SK-N-MC (cell line): ENCODE measurements at places on chromosomes 2 and 18.
A peak's percentile ranks its signal among the peaks of the same experiment; 100 is the strongest.

DNA sequence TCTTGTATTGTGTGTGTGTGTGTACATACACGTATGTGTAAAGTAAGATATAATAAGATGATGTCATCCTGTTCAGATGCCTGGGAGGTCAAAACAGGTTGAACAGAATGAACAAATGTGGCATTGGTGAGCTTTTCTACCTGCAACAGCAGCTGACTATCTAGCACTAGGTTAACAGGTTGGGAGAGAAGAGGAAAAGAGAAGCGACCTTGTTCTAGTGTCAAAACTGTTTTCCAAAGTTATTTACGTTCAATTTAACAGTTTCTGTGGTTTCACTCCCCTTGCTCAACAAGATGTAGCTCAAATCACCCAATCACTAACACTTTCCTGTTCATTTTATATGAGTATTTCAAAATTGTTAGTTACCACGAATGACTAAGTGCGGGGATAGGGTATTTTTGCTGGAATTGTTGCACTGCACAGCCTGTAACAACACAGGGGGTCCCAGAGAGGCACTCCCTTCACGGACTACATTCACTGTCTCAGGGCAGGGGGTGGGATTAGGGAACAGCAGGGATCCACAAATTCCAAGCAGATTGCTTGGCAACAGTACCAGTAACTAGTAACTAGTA lies 67.5 kb upstream of the DTNB start:
- peak; percentile 73 for DNase-seq

- no peak for DNase-seq
These were observed 26.0 kb downstream of the SH3YL1 start for GRCh38 chr2:237878-238277.

DNA sequence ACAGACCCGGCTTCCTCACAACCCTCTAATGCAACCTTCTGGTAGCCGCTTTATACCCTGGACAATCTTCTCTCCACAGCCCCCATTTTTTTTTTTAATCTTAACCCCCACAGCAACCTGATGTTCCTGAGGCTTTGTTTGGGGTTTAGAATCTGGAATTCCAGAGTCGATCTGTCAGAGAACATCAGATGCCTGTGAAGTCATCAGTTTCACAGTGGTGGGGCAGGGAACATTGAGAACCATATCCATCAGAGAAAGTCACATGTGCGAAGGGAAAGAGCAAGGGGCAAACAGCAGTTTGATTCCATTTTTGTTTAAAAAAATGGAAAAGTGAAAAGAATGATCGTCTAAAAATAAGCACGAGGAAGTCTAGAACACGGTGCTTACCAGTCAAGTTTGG lies 20.6 kb downstream of the NPAS2 start:
- DNase-seq, result no peak

- DNase-seq, result no peak
These were observed 453.4 kb downstream of the BCL11A start for GRCh38 chr2:60100034-60100433.

GRCh38 chr18:6731222-6731596 lies 1.7 kb downstream of the ARHGAP28 start:
- no peak for DNase-seq

DNA sequence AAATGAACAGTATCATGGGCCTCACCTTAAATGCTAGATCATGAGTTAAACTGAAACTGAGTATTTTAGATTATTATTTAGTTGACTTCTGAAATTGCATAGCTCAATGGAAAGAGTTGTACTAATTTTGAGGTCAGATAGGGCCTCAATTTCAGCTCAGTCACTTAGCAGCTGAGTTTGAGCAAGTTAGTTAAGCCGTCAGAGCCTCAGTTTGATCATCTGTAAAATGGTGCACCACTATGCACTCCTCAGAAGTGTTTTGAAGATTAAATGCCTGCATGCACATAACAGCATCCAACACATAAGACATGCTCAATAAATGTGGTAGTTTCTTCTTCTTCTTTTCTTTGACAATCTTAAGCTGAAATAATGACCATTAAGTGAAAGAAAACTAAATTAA lies 38.2 kb upstream of the ASNSD1 start:
- DNase-seq, result no peak

- DNase-seq, result no peak
These were observed 58.6 kb downstream of the KCNG2 start for GRCh38 chr18:79856119-79857007.

GRCh38 chr18:12030670-12031069 lies 49.4 kb downstream of the IMPA2 start:
- DNase-seq, result no peak

- no peak for DNase-seq
These were observed 53.3 kb upstream of the SLC5A7 start for GRCh38 chr2:107932979-107933378.

DNA sequence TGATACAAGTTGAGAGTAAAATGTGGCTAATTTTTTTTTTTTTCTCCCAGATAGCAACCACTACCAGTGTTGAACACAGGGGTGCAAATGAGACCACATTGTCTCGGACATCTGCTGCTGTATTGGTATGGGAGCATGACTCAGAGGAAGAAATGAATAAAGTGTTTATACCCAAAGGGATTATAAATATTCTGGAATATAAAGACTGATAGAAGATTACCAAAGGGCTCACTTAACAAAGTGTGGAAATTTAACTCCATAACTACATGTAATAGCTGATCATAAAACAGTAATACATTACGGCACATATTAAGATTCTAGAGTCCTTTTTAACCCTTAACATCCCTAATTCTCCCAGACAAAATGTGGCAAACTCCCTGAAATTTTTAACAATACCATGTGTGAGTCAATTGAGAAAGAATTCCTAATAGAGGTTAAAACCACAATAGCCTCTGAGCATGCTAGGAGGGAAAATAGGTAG lies 1023.0 kb upstream of the ACVR2A start:
- DNase-seq, result no peak

- DNase-seq, result no peak
These were observed 181.9 kb downstream of the MREG start for GRCh38 chr2:215831296-215831913.

DNA sequence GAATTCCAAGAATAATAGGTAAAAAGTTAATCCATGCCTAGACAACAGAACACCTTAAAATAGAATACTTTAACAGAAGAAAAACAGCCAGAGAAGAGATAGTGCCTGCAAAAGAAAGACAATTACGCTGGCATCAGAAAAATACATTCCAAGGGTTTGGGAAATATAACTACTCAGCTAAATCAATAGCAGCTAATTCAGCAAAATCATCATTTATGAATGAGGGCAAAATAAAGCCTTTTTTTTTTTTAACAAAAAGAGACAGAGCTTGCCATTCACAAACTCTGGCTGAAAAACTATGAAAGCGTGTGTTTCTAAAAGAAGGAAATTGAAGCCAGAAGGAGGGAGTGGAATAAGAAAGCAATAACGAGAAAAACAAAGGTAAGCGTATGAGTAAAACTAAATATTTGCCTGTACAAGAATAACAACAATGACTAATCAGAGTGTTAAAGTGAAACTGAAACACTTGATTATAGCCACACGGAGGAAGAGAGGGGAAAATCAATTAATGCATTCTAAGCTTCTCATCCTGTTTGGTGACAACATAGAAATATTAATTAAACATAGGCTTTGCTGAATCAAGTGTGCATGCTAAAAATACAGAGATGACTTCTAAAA lies 90.2 kb downstream of the EHD3 start:
- no peak for DNase-seq

GRCh38 chr2:11550302-11550701 lies 16.5 kb downstream of the GREB1 start:
- DNase-seq, result no peak

DNA sequence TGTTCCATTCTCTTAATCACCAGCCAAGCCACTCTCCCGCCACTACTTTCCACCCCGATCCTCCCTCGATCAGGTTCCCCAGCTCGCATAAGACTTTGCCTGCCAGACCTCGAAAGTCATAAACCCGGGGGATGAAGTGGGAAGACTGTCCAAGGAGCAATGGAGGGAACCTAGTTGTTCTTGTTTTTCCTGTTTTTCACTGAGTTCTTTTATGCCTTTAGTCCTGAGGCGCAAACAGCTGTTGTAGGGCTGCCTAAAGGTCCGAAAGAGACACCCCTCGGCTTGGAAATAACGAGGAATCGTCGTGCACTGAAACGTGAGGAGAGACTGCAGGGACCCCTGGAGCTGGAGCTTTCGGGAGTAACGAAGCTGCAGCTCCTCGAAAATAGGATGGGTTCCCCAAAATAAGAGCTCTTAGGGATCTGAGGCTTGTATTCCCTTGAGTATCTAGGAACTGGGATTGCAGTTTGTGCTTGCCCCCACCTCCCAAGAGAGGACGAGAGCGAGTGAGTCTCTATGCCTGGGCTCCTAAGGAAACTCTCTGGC lies 1.7 kb upstream of the HOXD12 start:
- no peak for DNase-seq

DNA sequence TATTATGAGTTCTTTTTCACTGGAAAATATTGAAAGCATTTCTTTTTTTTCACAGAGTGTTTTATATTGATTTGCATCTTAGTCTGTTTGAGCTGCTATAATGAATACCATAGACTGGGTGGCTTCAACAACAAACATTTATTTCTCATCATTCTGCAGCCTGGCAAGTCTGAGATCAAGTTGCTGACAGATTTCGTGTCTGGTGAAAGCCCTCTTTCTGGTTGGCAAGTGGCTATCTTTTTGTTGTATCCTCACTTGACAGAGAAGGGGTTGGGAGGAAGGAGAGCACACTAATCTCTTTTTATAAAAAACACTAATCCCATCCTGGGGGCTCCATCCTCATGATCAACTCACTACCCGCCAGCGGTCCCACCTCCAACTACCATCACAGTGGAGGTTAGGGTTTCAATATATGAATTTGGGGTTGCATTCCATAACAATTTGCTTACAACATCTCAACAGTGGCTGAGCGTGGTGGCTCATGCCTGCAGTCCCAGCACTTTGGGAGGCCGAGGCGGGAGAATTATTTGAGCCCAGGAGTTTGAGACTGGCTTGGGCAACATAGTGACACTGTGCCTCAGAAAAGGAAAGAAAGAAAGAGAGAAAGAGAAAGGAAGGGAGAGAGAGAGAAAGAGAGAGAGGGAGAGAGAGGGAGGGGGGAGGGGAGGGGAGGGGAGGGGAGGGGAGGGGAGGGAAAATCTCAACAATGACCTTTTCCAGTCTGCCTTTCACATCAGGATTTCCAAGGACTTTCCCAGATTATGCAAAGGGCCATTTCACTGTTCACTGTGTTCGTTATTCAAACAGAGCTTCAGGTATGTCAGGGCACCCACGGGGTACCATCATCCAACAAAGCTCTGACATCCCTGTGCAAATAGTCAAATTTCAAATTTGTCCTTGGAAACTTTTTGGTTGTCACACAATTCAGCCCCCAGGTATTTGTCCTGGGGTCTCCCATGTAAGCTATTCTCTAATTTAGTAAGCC lies 111.1 kb downstream of the AP1S3 start:
- DNase-seq, result no peak
